ENCODE measurements at places on chromosomes 11 and 22.

DNA sequence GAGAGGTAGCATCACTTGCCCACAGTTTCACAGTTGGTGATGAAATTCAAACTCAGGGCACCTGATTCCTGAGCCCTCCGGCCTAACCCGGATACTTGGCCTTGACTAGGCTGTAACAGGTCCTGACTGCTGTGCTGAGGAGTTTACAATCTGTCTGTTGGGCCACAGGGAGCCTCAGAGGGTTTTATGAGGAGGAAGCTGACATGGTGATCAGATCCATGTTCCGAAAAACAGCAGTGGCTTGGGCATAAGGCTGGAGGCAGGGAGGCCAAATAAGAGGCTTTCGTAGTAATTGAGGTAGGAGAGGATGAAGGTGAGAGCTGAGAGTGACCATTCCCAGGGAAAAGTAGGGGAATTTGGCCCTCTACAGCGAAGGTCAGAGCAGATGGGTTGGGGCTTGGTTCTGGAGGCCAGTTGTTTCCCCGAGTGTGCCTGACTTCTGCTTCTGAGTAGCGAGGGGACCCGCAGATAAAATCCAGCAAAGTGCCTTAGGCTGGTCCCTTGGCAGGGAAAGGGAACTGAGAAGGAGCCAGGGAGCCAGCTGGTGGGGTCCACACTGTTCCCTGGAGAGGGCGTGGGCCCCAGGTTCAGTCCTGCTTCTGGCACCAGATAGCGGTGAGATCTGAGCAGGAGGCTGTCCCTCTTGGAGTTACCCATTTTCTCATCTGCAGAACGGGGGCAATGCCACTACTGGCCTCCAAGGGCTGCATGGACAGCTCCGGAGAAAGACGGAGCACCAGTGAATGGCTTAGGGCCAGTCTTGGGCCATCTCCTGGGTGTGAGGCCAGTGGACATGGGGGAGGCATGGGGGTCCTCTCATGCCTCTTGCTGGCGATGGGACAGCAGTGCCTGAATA, 6.5 kb downstream of the PRDM11 start:
- DNase-seq = no peak

DNA sequence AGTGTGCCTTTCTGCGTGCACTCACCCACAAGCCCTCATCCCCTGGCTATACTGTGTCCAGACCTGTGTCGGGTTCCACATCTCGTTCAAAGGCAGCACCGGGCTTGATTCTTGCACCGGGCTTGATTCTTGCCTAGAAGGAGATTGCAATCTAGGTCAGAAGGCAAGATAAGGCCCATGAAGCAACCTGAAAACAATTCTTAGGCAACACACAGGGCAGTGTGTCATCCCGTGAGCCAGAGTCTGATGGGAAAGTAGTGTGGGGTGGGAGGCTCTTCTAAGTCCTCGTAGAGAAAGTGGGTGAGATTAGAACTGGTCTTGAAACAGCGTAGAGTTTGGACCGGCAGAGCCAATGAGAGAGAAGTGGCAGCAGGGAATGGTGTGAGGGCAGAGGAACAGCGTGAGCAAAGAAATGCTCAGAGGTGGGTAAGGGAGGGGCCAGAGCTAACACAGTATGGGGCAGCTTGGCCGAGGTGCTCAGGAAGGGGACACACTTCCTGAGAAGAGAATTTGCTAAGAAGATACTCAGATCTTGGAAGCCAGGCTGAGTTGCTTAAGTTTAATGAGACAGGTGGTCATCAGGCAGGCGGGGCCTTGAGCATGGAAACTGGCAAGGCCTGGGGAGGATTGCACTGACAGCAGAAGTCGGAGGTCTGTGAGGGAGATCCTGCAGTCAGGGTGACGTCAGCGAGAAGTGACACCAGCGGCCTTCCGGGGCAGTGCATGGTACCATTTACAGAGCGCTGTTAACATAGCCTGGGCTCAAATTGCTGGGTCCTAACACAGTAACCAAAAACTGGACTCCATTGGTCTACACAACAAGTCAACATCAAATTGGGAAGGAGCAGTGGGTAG, 40.7 kb upstream of the DKK3 start:
- DNase-seq = no peak

DNA sequence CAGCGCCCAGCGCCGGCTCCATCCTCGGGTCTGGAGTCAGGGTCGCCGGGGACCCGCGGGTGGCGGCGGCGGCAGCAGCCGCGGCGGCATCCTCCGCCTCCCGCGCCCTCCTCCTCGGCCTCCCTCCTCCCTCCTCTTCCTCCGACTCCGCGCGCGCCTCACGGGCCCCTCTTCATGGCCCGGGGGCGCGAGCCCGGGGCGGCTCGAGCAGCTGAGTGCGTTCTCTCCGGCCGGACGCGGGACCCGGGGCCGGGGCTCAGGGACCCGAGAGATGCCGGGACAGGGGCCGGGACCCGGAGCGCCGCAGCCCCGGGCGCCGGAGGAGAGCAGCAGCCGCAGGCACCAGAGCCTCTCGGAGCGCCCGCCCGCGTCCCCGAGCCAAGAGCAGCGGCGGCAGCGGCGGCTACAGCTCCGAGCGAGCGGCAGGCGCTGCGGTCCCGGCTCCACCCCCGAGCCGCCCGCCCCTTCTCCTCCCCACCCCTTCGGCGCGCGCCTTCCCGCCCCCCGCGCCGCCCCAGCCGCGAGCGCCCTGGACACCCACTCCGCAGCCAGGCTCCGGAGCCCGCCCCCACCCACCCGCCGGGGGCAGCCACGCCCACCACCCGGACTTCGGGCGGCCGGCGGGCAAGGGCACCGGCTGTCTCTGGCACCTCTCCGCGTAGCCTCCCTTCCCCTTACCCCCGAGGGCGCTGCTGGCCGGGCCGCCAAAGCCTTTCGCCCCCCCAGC, at the start of gene CHST1:
Gene CHST1, minus strand, starts transcription at position 417 of the 727 bp plus-strand sequence. CDS start 14,699 bp downstream, outside the sequence.
- DNase-seq = peak; percentile 30

GRCh38 chr22:39519681-39520225, 609 bp upstream of the ATF4 start:
- no peak for DNase-seq

DNA sequence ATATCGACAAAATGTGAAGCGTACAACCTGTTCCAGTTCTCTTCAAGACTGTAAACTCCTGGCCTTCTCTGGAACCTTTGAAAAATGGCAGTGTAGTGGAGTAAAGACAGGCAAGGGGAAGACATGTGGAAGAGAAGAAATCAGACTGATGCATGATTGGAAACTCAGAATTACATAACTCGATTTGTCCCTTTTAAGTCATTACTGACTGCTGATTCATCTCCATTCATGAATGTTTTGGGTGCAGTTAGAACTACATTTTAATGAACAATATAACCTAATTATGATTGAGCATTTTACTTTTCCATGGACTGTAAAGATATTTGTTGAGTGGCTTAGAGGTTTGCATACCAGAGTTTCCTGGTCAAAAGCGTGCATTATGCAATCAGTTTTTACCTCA, 32.9 kb downstream of the FAT3 start:
- DNase-seq = no peak

- no peak for DNase-seq
These were observed 16.6 kb downstream of the GDPD5 start for GRCh38 chr11:75509020-75509720.

GRCh38 chr22:43110444-43110926, at the start of gene BIK:
TSS of gene BIK (plus strand) at chr22:43110750. CDS start at chr22:43124023, 13,273 bp downstream.
- peak; percentile 31 for DNase-seq

- DNase-seq = no peak
These were observed 17.0 kb upstream of the CHADL start for GRCh38 chr22:41257696-41258095.
